ENCODE measurements at places on chromosomes 7 and 10. TPM values are rescaled to one million over a fixed set of nuclear protein-coding genes. Genes with fewer than 3 reads are reported as not detected.

KCNMA1 gene
- 27.9 TPM for total RNA-seq

GPRIN2 gene
- 4.4 TPM for total RNA-seq

ZNF365 gene
- total RNA-seq: 0.63 TPM

DNA sequence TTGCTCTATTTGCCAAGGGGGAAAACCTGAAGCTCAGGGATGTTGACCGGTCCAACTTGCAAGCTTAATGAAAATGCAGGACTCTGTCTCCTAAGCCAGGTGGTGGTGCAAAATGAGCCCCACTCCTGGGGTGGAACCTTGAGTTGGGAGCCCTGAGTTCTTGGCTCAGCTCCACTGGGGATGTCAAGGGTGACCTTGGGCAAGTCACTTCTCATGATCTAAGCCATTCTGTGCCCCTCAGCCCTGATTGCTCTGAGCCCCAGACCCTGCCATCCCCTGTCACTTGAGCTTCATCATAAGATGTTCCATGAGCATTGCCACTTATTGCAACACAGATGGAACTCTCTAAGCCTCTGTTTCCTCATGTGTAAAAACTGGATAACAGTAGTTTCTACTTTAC is 33.9 kb downstream of the MYL10 start:
- no peak for DNase-seq

DNA sequence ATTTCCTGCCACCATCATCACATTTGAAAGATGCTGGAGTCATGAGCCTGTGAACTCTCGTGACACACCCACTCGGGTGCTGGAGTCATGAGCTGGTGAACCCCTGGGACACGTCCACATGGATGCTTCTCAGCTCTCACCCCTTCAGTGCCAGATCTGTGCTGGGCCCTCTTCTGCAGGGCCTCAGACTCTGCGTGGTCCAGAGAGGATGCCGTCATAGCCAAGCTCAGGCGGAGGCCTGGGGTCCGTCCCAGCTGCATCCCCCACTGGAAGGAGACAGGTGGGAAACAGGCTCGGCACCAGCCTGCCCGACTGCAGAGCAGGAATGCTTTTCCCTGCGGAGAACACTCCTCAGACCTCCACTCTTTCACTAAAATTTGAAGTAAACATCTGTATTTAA is 156.5 kb upstream of the PPP2R2D start:
- no peak for DNase-seq

DNA sequence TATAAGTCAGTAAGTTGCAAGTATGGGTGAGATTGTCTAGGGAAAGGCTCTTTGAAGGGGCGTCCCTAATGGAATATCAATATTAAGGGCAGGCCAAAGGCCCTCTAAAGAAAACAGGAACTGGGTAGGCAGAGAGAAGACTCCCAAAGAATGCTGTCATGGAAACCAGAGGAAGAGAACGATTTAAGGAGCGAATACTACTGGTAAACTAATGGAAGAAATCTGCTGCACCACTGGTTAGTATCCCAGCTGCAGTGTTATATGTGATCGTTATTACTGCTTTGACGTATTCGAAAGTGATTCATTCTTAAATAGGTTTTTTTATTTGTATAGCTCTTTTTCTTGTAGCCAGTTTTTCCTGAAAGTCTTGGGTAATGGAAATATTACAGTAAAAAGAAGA is 1.3 kb downstream of the CASP2 start:
- no peak for DNase-seq

DNA sequence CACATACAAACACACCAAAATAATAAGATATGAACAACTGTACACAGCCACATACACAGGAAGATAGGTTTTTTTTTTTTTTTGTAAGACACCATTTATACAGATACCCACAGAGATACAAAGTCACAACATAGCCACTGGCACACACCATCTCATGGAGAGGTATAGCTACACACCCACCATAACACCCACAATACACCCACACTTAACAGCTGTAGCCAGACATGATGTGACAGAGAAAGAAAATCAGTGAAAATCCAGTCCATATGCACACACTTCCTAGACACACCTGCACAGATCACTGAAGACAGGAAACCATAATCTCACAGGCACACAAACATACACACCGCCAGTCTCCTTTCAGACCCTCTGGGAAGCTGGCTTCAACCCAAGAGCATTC is 62.4 kb upstream of the PAX2 start:
- no peak for DNase-seq

GRCh38 chr10:78319371-78319770 is 285.7 kb downstream of the RPS24 start:
- DNase-seq: peak; percentile 60

DNA sequence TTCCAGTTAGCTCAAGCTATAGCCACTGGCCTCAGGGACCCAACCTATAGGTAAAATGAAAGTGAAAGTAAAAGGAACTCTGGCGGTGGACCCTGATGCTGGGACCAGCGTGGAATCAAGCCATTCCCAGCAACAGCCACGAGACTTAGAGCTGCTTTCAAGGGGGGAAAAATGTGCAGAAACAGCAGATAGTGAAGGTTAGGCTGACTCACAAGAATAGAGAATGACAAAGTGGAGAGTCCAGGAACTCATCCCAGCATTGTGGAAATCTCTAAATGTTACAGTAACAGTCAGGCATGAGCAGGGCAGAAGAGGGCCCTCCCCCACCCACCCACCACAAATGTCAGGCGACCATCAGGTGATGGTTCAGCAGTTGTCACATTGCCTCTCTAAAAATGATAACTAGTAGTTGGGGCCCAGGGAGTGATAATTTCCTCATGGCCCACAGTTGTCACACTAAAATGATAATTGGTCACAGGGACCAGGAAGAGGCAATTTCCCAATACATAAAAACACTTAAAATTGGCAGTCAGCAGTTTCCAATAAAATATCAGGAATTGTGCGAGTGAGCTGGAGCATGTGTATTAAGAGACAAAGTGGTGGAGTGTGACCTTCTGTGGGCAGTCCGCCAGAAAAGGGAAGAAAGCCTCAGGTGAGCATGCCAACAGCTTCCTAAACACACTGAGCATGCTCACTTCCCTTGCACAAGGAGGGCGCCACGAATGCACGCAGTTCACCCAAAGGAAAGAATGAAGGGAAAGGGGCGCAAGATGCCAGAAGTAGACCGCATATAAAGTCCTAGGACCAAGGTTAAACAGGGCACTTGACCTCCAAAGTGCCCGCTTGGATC is 129.8 kb upstream of the PPP1R3A start:
- DNase-seq: no peak

All from type B pancreatic cell (in vitro differentiated cells).